Activated CD4-positive, alpha-beta T cell treated with anti-CD3 and anti-CD28 coated beads for 1 hour (primary cell): ENCODE measurements at places on chromosomes 16 and 17.

- no peak for DNase-seq
These were observed 19.7 kb downstream of the TEKT3 start for GRCh38 chr17:15321556-15322251.

DNA sequence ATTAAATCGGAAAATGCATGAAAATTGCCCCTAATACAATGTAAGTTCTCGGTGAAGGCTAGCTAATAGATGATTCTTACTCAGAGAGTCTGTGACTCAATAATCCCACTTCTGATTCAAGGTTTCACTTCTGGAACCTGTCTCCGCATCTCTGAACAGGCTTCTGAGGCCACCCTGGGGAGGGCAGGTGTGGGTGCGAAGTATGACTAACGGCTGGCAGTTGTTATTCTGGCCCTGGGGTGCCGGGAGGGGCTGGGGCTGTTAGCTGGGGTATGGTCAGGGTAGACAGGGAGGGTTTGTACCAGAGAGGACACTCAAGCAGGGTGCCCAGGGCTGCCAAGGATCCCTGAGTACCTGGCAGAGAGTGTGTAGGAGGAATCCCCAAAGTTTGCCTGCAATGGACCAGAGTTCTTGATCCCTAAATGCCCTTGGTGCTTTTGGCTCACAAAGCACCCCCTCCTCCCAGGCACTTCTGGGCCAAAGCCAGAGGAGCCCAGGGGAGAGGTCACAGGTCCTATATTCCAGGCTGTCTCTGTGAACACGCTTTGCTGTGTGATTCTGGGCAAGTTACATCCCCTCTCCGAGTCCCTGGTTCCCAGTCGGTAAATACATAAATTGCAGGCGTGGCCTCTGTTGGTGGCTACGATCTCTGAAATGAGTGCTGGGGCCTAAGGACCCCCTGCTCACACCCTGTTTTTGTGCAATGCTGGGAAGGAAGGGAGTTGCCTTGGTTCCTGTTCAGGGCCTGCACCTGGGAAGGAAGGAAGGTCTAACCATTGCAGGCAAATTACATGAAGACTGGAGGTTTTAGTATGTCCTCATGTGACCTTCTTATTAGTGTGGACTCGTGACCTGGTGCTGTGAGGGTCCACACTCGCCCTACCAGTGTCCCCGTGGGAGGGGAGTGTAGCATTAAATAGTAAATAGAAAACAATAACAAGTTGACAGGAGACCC lies 49.9 kb upstream of the CPNE2 start:
- DNase-seq, result peak; percentile 68

DNA sequence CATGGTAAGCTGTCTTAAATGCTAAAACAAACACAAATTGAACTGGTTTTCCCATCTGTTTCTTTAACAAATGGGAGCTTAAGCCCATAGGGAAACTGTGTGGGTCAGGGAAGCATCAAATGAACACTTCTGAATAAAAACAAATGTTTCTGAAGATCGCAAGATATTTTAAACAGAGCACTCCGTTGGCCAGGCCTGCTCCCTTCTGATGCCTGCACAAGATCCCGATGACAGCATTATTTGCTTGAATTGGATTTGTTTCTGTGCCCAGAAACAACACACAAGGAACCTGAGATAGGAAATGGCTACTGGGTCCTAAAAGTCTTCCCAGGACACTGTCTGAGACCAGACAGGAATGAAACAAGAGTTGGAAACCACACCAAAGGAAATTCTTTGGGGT lies 425.8 kb upstream of the ZFHX3 start:
- no peak for DNase-seq

DNA sequence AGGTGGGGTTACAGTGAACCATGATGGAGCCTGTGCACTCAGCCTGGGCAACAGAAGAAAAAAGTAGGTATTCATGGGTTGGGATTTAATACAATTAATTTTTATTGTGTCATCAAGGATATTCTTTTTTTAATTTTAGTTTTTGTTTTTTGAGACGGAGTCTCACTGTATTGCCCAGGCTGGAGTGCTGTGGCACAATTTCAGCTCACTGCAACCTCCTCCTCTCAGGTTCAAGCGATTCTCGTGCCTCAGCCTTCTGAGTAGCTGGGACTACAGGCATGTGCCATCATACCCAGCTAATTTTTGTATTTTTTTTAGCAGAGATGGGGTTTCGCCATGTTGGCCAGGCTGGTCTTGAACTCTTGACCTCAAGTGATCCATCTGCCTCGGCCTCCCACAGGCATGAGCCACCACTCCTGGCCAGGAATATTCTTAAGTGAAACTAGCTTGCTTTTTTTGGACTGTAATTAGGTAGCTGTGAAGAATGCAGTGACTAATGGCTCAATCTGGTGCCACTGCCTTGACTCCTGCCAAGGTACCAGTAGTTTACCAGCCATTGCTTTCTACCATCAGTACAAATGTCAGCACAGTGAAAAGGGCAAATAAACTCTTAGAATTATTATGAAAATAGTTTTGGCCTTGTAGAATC lies 4.8 kb downstream of the PPM1D start:
- no peak for DNase-seq
